ENCODE measurements at places on chromosomes 6 and 20.
A peak's percentile ranks its signal among the peaks of the same experiment; 100 is the strongest.

DNA sequence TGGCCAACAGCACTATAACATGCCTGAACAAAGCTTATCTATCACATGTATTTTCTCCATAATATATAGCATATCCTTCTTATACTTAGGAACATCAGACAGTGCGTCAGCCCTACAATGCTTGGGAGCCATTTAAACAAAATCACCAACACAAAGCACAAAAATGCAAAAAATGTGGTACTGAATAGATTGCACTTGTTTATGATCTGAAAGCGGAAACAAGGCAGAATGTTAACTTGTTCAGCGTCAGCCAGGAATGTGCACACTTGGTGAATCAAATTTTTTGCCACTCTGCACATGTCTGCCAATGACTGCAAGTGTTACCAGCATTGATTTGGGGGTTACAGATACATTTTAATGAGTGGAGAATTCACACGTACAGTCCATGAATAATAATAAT is 14.8 kb downstream of the SLC35A1 start:
- peak; percentile 59 for DNase-seq

DNA sequence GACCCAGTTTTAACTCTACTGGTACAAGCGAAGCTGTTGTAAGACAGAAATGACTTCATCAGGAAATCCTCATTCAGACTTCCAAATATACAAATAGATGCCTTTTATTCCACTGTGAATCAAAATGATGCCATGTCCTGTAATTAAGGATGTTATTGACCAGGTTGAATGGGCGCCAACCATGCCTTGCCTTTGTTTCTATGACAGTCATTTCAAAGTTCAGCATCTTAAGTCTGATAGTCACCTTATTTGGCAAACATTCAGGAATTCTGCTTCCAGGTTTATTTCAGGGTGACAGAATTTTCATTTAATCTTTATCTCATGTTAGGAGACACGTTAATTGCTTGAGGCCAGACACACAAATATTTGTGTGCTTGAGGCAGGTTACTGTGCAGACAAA is 592.8 kb upstream of the JAG1 start:
- no peak for DNase-seq

DNA sequence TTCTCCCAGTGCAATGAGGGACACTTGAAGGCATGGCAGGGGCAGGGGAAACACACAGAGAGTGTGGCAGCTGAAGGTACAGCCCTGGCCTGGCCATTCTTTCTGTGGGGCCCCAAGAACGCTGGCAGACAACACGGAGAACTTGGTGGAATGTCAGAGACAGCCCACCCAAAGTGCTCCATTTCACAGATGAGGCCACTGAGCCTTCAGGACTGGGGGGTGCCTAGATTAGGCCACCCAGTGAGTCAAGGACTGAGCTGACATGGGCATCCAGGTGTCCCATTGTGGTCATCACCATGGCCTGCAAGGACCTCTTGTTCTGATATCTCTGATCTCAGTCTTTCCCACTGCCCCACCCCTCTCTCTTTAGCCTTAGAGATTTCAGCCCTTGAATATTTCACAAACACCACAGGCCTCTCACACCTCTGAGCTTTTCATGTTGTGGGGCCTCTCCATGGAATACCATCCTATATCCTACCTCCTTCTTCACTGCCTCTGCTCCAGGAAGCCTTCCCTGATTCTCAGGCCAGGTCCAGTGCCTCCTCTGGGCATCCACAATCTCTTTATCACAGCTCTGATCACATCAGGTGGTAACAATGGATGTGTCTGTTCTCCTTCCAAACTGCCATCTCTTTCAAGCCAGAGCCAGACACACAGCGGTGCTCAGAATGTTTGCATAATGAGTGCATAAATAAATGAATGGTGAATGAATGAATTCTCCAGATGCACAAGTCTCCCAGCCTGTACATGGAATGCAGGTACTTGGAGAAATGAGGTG is 2.0 kb upstream of the RSPO4 start:
- DNase-seq, result no peak

DNA sequence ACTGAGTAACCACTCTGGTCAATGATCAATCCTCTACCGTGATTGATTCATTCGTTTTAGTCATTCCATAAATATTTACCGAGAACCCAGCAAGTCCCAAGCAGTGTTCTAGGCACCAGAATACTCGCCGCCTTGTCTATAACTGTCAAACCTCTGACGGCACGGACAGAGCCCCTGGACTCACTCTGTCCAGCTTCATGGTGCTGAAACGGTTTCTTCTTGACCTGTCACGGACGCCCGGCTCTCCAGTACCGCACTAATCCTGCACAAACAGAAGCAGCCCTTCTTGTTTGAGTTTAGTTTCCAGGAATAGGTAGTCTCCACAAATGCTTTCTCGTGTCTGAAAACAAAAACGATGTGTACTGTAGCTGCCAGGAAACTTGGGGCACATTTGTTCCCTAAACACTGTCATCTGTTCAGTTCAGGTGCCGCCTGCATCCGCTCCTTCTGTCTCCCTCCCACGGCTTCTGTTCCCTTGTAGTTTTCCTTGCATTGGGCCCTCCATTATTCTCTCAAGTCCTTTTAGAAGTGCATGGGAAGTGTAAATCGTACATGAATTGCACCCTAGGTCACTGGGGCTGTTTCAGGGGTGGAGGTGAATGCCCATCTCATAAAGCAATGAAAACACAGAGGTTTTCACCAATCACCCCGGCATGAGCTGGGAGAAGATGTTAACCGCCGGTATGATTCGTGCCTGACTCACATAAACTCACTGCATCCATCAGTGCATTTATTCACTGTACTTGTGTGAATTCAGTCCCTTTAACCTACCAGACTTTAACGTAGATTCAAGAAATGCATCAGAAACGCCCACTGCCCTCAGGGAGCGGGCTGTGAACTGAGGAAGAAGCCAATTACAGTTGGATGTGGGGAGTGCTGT is 209.3 kb upstream of the CDH4 start:
- no peak for DNase-seq
